Calu3 (cell line): ENCODE measurements at places on chromosomes 1 and 21.

GRCh38 chr1:207959141-207959825, 48.4 kb upstream of the CD34 start:
- no peak for DNase-seq

- no peak for DNase-seq
These were observed 179.8 kb downstream of the ST6GALNAC3 start for GRCh38 chr1:76254104-76255030.

- no peak for DNase-seq
These were observed 31.7 kb upstream of the CAMTA1 start for GRCh38 chr1:6753320-6754140.

- peak; percentile 92 for DNase-seq
These were observed 5.2 kb upstream of the FCER1G start for GRCh38 chr1:161209790-161210409.

GRCh38 chr1:156502894-156503697, 2.5 kb upstream of the MEF2D start:
- DNase-seq, result peak; percentile 87

GRCh38 chr21:31198575-31198974, 145.5 kb downstream of the TIAM1 start:
- peak; percentile 9 for DNase-seq

GRCh38 chr1:206668351-206668750, 16.4 kb upstream of the MAPKAPK2 start:
- no peak for DNase-seq

- DNase-seq, result no peak
These were observed 70.9 kb upstream of the FAM78B start for GRCh38 chr1:166237675-166238074.

DNA sequence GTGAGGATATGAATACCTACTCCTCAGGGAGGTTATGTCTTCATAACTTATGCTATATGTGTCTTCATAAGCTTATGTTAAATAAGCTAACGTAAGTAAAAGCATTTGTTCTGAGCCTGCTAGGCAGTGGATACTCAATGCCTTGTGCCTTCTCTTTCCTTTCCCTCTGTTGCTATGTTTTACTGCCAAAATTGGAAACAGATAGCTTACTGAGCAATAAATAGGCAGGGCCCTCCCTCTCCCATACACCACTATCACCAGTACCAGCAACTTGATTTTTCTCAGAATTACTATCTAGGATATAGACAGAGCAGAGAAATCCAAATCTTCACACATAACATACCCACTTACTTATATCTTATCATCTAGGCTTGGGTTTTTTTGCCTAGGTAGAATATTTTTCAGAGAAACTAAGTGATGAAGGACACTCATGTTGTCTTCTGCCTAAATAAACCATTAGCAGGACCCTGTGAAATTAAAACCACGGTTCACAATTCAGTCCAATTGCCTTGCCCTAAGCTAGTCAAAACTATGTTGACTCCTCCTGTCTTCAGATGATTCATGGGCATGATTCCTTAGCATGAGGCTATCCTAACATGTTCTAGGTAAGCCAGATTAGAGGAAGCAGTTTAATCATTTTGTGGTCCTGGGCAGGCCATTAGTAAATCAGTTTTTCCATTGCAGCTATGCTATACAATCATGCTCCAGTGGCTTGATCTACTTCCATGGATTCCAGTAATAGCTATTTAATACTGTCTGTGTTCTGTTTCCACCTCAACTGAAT, 15.9 kb upstream of the LRRC8C start:
- no peak for DNase-seq

GRCh38 chr21:41816583-41817165, 49.8 kb upstream of the RIPK4 start:
- DNase-seq, result peak; percentile 20

DNA sequence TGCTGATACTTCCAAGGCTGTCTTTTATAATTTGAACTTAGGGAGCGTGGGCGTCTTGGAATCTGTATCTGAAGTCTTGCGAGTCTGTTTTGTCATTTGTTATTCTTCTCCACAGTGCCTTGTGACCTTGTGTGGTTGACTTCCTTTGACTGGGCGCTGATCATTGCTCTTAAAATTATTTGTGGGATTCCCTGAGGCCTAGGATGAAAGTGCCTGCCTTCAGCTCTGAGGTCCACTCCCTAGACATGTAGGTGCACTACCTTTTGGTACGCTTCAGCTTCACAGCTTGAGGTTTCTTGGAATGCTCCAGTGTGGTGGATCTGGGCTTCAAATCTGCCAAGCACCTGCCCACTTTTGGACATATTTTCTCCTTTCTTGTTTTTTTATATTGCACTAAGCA, 50.2 kb upstream of the IGSF5 start:
- no peak for DNase-seq

DNA sequence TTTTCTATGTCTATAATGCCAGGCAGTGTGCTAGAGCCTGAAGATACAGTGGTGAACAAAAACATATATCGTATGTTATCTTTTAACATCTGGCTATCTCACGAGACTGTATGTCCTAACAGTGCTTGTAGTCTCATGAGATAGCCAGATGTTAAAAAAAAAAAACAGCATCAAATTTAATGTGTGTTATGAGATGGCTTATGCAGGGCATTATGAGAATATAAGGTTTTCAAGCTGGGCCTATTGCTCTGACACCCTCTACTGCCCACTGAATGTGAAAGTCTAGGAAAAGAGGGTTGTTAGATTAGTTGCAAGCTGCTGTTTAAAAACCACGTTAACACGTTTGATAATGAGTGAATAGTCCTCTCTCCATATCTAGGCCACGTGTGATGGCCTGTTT, 109.8 kb downstream of the CACHD1 start:
- DNase-seq, result no peak

DNA sequence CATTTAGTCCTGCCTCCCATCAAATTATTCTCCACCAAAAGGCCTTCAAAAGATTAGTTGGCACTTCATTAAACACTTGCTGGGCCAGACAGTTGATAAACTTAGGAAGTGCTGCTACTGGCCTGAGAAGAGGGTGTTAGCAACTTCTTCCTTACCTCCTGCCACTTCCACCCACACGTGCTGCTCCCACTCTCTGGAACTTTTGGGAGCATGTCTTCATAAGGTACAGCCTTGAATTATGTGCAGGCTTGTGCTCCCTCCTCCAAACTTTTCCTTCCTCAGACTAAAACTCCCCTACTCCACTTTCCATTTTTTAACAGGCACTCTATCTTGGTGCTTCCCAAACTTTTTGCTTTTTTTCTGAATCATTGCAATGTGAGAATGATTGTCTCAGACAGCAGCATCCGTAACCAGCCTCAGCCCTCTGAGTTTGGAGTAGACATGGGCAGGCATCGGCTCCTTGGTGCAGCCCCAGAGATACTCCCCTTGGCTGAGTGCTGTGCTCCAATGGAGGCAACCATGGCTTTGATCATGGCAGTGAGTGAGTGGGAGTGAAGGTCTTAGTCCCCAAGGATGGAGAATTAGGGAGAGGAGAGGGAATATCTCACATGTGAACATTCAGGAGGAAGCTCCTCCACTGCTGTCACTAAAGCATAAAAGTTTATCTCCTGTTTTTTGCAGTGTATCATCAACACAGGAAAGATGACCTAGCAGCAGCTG, 8.7 kb upstream of the LELP1 start:
- DNase-seq, result no peak

DNA sequence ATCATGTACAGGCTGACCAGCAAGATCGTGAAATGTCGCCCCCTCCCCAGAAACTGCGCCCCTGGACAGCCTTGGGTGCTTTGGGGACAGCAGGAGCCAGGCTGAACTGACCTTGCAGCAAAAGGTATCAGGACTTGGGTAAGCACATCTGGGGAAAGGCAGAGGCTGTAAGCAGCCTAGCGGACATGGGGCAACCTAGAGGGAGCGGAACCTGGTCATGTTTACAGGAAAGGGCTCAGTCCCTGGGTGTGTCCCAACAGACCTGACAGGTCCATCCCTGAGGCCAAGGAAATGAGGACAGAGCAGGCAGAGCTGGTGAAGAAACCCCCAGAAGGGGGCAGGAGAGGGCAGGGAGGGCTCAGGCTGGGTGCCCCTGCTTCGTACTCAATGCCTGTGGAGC, 3.1 kb upstream of the S100A8 start:
- peak; percentile 7 for DNase-seq

GRCh38 chr1:206445116-206445515, 25.2 kb upstream of the IKBKE start:
- DNase-seq, result no peak

DNA sequence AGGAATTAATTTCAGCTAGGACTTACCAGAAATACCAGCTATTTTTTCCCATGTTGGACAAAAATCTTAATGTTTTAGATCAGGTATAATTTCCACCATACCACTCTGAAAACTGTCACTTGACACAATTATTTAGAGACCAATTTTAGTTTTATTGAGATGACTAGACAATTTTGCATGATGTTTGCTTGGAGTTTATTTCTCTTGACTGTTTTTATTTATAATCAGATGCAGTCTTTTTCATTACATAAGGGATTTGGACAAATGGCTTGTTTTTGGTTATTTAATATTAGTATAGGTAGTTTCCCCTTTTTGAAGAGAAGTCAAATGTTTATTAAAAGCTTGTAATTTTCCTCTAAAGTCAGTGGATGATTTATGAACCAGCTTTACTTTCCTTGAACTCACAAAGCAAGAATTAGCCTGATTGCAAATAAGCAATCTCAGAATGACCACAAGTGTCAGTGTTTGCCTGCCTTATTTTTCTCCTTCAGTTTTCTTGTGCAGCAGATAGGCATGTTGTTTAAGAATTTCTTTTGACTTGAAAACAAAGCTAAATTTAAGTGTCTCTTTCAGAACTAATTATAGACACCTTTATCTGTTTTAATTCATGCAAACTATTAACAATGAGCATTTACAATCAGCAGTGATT, 3.8 kb upstream of the B3GALT2 start:
- no peak for DNase-seq

- DNase-seq, result no peak
These were observed 258.5 kb downstream of the BACH1 start for GRCh38 chr21:29557200-29557599.

DNA sequence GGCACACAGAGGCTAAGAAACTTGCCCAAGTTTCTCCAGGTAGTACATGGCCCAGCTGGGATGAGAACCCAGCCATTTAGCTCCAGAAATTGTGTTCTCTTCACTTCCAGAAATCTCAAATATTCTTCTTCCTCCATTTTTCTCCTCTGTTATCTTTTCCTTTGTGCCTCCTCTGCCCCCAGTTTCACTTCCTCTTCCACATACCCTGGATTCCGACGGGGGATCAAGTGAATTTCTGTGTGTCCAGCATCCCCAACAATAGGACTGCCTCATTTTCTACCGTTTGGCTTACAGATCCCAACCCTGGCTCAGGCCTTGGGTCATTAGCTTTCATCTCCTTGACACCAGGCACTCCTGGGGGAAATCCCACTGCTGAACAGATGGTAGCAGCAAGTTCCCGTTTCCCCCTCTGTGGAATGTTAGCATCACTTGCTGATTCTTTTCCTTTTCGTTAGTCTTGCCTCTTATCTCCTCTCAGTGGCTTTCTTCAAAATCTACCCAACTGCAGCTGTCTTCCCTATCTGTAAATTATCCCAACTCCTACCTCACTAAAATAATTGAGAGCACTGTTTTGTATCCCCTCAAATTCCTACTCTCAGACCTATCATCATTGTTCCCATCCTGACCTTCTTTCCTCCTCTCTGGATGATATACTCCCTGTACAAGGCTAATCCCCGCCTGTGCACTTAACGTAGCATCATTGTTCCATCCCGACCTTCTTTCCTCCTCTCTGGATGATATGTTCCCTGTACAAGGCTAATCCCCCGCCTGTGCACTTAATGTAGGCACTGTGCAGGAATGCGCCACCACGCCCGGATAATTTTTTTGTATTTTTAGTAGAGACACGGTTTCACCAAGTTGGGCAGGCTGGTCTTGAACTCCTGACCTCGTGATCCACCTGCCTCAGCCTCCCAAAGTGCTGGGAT, 36.5 kb downstream of the SCCPDH start:
- DNase-seq, result no peak

GRCh38 chr1:5658340-5659316, 333.6 kb downstream of the NPHP4 start:
- no peak for DNase-seq

GRCh38 chr1:223041481-223041880, 101.6 kb downstream of the TLR5 start:
- DNase-seq, result no peak

DNA sequence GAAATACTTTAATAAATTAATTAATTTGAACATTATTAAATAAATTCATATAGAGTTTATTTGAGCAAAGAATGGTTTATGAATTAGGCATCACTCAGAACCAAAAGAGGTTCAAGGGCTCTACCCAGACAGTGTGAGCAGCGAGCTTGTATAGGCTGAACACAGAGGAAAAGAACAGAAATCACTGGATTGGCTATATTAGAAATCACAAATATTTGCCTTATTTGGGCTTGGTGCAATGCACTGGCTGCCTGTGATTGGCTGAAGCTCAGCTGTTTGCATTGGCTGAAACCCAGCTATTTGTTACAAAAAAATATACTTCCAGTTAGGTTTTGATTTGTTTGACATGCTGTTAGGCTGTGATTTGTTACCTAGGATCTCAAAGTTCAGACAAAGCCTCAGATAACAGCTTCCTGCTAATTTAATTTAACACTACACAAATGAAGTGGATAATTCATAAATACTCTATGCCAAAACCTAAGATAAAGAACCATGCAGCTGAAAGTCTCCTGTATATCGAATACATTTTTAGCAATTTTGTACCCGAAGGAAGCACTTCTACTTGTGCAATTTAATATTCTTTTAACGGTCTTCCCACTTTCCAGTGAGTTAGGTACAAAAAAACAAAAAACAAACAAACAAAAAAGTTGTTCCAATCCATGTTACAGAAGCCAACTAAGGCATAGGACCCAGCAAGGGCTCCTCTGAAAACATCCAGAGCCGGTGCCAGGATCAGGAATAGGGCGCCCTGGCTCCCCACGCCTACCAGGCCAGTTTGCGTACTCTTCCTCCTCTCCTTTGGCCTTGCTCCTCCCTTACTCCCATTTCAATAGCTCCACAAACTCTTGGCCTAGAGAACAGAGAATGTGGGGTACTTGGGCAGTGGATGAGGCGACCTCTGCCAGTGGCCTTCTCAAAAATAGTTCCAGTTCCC, 179.1 kb downstream of the DUSP10 start:
- no peak for DNase-seq

GRCh38 chr1:89873770-89874169, 52.9 kb downstream of the LRRC8D start:
- DNase-seq, result no peak

- DNase-seq, result no peak
These were observed 87.4 kb downstream of the ADGRL4 start for GRCh38 chr1:78919150-78919549.

- DNase-seq, result no peak
These were observed 3.4 kb upstream of the TEX35 start for GRCh38 chr1:178509414-178510007.
